MV-4-11 (cell line): ENCODE measurements at places on chromosomes 13 and 19.

- no peak for DNase-seq
Observed at GRCh38 chr19:3179739-3180293, 1.2 kb downstream of the S1PR4 start.

DNA sequence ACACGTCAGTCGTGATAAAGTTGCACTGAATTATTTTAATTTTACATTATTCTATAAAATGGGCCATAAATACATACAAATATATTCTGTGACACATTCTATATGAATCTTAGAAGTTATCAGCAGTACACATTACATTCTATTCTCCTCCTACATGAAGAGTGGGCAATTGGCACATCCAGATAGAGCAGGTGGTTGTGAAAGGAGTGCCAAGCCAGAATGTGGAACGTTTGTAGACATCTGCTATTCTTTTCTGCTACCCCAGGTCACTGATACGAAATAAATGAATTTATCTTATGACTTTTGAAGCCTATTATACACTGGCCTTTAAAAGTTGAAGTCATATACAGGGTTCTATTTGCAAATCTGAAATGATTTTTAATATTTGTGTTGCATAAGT lies 373.2 kb downstream of the PCDH17 start:
- DNase-seq: no peak

DNA sequence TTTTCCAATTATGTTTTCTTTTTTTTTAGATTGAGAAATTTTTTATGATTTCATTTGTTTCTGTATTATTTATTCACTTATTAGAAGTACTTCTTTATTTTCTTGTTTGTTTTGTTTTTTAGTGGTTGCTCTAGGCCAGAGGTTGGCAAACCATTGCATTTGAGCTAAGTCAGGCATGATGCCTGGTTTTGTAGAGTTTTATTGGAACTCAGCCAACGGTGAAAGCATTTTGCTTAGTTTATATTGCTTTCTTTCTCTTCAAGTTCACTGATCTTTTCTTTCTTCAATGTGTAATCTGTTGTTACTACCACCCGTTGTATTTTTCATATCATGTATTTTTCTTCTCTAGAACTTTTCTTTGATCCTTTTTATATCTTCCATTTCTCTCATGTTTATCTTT lies 19.7 kb downstream of the ZNF567 start:
- DNase-seq: no peak

GRCh38 chr19:661427-662196 lies 1.4 kb downstream of the RNF126 start:
- peak; percentile 50 for DNase-seq

DNA sequence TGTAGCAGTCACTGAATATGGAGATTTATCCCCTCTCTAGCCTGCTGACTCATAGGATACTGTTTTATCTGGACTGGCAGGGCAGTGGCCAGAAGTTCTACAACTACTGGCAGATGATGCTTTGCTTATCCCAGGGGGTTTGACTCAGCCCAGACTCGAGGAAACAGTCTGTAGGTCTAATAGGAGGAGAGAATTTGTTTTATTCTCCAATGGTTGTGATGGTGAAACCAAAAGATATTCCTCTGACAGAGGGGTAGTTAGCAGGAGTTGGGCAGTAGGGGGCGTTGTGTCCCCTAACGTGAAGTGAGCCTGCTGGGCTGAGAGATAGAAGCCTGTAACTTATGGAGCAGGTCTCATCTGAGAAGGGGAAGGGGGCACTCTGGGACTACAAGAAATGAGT lies 74.9 kb downstream of the WTIP start:
- DNase-seq: no peak

DNA sequence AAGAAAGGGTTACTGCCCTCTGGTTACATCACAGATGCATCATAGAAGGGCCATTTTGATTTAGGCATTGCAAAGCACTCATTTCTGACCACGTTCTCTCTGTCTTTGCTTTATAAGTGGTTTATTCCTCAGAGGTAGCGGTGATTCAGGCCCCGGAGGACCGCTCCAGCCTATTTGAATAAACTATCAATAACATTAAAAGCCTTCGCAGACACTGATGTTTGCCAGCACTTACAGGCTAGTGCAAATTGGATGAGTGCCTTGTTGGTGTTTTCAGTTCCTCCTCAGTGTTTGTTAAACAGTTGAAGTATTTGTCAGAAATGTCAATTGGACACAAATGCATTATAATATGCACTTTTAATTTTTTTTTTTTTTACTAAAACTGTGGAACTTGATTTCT lies 120.2 kb downstream of the RXFP2 start:
- DNase-seq: no peak
